Fibroblast of lung (primary cell): ENCODE measurements at places on chromosomes 12 and 14. TPM values are rescaled to one million over a fixed set of nuclear protein-coding genes. Genes with fewer than 3 reads are reported as not detected.
A peak's percentile ranks its signal among the peaks of the same experiment; 100 is the strongest.

DNA sequence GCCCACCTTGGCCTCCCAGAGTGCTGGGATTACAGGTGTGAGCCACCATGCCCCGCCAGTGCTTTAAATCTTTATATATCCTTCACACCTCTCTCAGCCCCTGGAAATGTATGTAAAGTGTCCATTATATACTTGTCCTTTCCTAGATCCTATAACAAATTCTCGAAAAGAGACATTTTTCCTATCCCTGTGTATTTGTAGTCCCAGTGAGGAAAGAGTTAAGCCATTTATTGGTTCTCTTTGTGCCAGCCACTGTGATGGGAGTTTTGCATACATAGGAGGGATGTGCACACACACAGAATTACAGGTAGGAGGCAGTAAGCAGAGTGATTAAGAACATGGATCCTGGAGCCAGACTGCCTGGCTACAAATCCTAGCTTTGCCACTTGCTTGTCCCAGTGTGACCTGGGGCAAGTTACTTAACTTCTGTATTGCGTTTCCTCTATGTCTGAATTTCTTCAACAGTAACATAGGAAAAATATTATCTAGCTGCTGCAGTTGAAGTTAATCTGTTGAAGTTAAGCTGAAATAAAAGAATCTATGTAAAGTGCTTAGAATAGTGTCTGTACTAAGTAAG lies 2.1 kb upstream of the RABGGTA start:
- no peak for DNase-seq

DNA sequence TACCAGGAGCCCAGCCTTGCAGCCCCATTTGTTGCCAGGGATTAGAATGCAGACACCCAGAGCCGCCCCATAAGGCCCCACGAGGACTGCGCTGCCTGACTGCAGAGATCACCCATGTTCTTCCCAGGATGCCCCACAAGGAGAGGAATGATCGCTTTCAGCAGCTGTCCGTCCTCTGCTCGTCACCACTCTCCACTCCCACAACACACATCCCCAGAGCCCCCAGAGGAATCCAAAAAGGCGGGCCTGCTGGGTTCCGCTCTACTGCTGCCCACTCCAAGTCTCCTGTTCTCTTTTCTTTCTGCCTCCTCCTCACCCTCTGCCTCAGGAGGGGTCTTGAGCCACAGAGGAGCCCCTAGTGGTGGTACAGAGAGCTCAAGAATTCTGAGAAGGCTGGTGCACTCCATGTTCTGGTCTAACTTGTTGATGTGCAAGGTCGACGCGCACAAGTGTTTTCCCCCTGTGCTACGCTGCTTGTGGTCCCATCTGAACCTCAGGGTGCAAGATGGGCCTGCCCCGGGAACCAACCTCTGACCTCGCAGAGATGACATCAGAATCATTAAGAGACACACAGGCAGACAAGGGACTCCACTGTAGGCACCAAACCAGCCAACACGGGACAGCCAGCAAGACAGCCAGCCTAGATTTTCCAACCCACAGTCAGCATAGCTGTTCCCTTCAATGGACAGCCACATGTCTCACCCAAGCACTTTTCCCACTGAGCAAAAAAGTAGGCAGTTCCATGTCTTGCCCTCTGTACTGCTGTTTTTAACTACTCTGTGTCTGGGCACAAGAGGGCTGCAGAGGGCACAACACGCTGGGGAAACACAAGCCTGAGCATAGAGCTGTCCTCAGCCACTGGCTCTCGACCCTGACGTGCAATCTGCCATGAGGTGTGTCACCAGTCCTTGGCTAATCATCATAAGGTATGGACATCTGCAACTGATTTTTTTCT lies 29.9 kb downstream of the PXN start:
- DNase-seq = no peak

GRCh38 chr14:75514673-75515628 lies 7.3 kb upstream of the BATF start:
- peak; percentile 41 for DNase-seq

The STAB2 gene
- total RNA-seq = not detected in 2 replicates

DNA sequence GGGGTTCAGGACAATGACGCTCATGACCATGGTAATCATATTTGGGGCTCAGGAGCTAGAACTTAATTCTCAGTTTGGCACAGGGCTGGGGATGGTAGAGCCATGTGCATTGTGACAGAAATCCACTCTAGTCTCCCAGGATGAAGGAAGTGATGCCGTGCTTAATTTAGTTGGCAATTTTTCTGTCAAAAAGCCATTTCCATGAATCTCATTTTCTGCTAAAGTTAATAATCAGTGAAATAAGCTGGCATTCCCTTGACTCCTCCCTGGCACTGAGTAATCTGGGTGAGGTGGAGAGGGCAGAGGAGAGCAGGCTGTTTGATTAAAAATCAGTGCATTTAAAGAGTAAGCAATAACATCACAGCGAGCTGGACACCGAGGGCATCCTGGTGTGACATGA lies 45.0 kb upstream of the GPR68 start:
- no peak for DNase-seq

The FSCB gene
- not detected in 2 replicates for total RNA-seq

DNA sequence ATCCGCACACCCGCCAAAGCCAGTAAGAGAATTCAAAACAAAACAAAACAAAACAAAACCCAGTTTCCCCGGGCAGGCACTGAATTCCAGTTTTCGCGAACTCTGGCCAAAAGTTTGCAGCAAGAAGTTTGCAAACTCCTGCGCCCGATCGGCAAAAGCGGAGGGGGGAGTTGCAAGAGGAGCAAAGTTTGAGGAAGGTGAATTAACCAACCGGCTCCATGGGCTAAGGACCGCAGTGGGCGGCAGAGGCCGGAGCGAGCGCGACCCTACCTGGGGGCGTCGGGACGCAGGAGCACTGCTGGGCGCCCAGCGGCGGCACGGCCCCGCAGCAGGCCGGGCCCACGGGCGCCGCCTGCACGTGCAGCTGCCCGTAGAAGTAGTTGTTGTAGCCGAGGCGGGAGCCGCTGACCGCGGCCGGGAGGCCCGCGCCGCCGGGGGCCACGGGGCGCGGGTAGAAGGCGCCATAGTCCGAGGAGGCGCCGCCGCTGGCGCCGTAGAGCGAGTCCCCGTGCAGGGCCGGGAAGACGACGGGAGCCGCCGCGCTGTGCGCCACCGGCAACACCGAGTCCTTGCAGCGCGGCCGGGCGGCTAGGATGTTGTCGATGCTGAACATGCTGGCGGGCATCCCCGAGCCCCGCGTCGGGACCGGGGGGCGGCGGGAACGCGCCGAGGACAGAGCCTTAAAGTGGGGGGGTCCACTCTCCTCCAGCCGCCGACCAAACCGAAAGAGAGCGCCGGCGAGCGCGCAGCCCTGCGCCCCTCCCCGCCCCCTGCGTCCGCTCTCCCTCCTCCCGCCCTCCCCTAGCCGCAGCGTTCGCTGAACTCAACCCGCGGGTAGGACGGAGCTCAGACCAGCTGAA lies at the start of gene GSC:
Gene GSC, minus strand, starts transcription at position 723 of the 860 bp plus-strand sequence. Its CDS starts 98 bp downstream, at position 625.
- peak; percentile 43 for DNase-seq

GRCh38 chr12:42156232-42156631 lies 11.6 kb upstream of the GXYLT1 start:
- DNase-seq = no peak

The PPP1R13B gene
- 1.3 and 2.0 TPM in 2 replicates for total RNA-seq
